Osteocyte (in vitro differentiated cells): ENCODE measurements at places on chromosomes 3 and 15. TPM values are rescaled to one million over a fixed set of nuclear protein-coding genes. Genes with fewer than 3 reads are reported as not detected.

GRCh38 chr15:59906046-59906445 lies 98.1 kb upstream of the FOXB1 start:
- no peaks in the 10 kb centered on the region for H3K27me3 ChIP-seq
- H3K36me3 ChIP-seq = no peaks in the 10 kb centered on the region
- no peak overlapping the region for H3K4me3 ChIP-seq
- no peaks in the 10 kb centered on the region for H3K4me1 ChIP-seq

DNA sequence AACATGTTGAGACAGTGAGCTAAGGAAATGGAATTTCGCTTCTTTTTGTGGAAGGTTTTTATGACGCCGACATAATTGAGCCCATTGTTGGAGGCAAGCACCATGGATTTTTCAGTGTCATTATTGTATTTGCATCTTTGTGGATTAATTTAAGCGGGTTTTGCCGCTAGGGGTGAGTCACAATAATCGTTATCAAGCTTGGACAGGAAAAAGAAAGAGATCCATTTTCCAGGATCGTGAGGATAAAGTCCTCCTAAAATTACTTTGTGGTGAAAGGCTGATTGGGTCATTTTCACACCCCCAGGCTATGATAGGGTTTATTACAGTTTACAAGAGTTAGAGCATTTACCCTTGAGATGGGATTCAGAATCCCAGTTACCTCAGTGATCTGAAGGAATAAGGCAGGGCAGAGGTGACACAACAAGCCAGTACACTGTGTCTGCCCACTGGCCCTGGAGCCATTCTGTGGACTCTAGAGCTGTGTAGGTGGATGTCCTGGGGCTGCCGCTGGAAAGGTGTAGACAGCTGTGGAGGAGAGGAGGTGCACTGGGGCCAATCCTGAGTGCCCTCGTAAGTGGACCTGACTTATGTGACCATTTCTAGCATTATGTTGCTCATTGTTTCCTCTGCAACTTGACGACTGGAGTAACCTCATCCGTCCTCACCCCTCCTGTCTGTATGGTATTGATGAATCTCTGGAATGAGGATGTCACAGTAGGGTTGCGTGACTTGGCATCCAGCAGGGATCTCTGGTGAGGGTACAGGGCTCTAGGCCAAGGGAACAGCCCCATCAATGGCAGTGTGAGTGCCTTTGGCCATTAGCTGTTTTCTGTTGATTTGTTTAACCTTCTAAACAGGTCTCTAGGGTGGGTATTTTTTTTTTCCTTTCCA lies 370.1 kb downstream of the LRTM1 start:
- H3K4me3 ChIP-seq = no peak overlapping the region
- H3K4me1 ChIP-seq = no peaks in the 10 kb centered on the region
- no peaks in the 10 kb centered on the region for H3K36me3 ChIP-seq
- H3K27ac ChIP-seq = no peak overlapping the region
- DNase-seq = no peak

DNA sequence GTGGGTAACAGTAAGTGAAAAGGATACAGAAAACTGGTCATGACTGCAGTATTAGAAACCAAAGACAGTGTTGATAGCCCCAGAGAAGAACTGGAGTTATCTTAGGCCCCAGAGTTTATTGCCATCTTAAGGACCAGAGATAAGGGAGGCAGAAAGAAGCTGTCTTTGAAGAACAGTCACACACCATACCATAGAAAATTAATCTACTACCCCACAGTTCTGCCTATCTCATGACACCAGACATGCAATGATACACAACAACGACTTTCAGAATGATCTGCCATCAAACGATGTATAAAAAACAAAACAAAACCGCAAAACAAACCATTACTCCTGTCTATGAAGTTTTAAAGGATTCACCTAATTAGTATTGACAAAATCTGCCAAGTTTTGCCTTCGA lies 9.6 kb downstream of the CPOX start:
- H3K27me3 ChIP-seq = no peaks in the 10 kb centered on the region
- no peak overlapping the region for H3K4me3 ChIP-seq
- peaks cover 28% of the 10 kb centered on the region for H3K4me1 ChIP-seq
- DNase-seq = no peak
- peaks cover 41% of the 10 kb centered on the region for H3K36me3 ChIP-seq

- H3K4me1 ChIP-seq = no peaks in the 10 kb centered on the region
- H3K4me3 ChIP-seq = no peak overlapping the region
- H3K36me3 ChIP-seq = no peaks in the 10 kb centered on the region
These were observed 267.8 kb upstream of the C2CD4B start for GRCh38 chr15:62432702-62433398.

Gene TMEM40
- 2.0 and 2.4 TPM in 2 replicates for total RNA-seq

Gene SPG11
- 58.1 and 79.1 TPM in 2 replicates for total RNA-seq

GRCh38 chr3:179175358-179175757 lies 27.2 kb downstream of the PIK3CA start:
- peaks cover 9% of the 10 kb centered on the region for H3K36me3 ChIP-seq
- peak overlapping the region; percentile 86 for H3K27ac ChIP-seq
- peak overlapping the region; percentile 58 for H3K4me3 ChIP-seq
- H3K27me3 ChIP-seq = no peaks in the 10 kb centered on the region
- no peak for DNase-seq

Gene SOX14
- total RNA-seq = not detected in 2 replicates

Gene PLIN1
- total RNA-seq = 0.70 and 0.84 TPM in 2 replicates

GRCh38 chr3:170257145-170257544 lies 34.9 kb downstream of the PRKCI start:
- no peak overlapping the region for H3K4me3 ChIP-seq
- no peaks in the 10 kb centered on the region for H3K4me1 ChIP-seq
- H3K36me3 ChIP-seq = peaks cover 24% of the 10 kb centered on the region

- DNase-seq = no peak
- no peaks in the 10 kb centered on the region for H3K4me1 ChIP-seq
- no peaks in the 10 kb centered on the region for H3K36me3 ChIP-seq
- H3K27me3 ChIP-seq = no peaks in the 10 kb centered on the region
- no peak overlapping the region for H3K4me3 ChIP-seq
These were observed 834.1 kb downstream of the NSUN3 start for GRCh38 chr3:94896994-94897393.
